Activated T-cell treated with anti-CD3 and anti-CD28 coated beads, Interleukin-2, amount 50 U/mL, for 1 hour (primary cell): ENCODE measurements at places on chromosomes 7 and 10.

DNA sequence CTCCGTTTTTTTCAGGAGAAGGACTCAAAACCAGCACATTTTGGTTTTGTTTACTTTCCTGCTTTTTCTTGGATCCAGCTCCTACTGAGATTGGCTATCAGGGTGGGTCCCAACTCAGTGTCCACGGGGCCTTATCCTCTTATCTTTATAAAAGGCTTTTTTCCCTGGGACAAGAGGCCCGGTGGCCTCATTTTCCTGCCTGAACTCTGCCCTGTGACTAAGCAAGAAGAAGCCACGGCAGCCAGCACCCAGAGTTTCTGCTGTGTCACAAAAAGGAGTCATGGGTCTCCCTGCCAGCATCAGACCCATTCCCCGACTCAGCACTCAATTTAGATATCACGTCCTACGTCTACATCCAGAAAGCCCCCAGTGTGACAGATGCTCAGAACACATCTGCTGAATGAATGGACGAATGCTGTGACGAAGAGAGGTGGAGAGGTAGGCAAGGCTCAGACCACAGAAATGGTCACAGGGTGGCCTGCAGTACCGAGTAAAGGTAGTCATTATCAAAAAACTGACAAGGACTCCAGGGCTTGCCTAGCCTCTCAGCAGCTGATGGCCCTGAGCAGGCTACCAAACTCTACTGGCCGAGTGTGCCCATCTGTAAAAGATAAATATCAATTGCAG is 16.7 kb downstream of the DLG5 start:
- DNase-seq, result no peak

GRCh38 chr7:100949933-100950443 is 654 bp downstream of the MUC3A start:
- DNase-seq, result no peak

DNA sequence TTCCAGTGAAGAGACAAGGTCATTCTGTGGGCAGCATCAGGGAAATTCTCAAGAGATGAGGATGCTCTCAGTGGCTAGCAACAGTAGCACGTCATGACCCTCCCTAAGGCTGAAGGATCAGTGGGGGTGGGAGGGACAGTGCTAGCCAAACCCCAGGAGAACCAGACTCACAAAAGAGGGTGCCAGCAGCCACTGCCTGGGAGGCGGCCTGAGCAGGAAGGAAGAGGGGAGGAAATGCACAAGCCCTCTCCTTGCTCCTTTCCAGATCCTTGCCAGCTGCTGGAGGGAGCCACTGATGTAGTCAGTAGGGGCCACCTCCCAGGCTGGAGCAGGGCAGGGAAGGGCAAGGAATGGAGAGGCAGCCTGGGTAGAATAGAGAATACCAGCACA is 302.7 kb downstream of the RPS24 start:
- no peak for DNase-seq

GRCh38 chr10:98474628-98475027 is 27.9 kb upstream of the HPS1 start:
- DNase-seq, result no peak

DNA sequence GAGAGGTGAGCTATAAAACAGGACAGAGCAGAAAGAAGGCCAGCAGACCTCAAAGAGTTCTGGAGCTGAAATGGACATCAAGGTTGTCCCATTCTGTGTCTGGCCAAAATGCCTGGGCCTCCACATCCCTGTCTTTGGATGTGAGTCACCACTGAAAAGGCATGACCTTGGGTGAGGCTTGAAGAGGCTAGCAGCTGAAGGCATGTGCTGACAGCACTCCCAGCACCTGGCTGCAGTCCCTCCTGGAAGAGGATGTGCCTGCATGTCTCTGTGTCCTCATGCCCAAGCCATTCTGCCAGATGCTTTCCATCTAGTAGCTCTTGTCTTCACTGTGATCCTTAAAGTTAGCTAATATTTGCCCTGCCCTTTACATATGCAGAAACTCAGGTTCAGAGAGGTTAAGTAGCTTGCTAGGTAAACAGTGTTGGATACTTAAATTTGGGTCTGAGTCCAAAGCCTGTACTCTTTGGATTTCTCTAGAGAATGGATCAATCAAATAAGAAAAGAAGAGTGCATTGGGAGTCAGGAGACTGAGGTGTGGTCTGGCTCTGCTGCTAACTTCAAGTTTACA is 35.8 kb downstream of the HECW1 start:
- no peak for DNase-seq

DNA sequence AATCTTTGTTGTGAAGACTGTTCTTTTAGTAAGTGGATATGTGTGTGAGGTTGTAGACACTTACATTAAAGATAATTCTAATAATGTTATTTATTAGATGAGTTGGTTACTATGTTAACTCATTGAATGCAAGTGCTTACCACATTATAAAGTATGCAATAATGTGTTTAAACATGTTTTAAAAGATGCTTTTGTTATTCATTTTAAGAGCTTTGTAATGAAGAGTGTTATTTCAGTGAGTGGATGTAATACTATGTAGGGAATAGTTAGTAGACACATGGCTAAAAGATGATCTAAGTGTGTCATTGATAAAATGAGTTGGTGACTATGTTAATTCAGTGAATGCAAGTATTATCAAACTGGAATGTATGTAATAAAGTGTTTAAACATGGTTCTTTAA is 70.0 kb upstream of the VOPP1 start:
- DNase-seq, result no peak

DNA sequence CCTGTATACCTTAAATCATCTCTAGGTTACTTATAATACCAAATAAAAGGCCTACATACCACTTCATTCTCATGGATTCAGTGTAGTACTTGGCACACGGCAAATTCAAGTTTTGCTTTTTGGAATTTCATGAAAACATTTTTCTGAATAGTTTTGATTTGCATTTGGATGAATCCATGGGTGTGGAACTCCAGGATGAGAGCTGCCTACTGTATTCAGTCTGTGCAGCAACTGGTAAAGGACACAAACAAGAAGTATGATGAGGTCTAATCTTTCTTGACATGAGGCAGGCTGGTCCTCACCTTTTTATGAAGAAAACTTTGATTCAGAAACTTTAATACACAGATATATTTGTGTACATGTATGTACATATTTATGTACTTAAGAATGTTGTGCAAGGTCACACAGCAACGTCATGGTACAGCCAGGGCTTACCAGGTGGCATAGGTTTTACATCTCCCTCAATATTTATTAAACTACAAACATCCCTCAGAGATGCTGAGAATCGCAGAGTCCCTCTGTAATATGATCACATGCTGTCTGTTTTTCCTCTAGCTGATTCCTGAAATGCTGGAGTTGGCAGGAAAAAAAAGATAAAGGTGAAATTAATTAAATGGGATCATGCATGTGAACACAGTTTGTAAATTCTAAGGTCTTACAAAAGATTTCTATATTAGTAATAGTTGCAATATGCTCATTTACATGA is 239.6 kb downstream of the PRKG1 start:
- DNase-seq, result no peak

DNA sequence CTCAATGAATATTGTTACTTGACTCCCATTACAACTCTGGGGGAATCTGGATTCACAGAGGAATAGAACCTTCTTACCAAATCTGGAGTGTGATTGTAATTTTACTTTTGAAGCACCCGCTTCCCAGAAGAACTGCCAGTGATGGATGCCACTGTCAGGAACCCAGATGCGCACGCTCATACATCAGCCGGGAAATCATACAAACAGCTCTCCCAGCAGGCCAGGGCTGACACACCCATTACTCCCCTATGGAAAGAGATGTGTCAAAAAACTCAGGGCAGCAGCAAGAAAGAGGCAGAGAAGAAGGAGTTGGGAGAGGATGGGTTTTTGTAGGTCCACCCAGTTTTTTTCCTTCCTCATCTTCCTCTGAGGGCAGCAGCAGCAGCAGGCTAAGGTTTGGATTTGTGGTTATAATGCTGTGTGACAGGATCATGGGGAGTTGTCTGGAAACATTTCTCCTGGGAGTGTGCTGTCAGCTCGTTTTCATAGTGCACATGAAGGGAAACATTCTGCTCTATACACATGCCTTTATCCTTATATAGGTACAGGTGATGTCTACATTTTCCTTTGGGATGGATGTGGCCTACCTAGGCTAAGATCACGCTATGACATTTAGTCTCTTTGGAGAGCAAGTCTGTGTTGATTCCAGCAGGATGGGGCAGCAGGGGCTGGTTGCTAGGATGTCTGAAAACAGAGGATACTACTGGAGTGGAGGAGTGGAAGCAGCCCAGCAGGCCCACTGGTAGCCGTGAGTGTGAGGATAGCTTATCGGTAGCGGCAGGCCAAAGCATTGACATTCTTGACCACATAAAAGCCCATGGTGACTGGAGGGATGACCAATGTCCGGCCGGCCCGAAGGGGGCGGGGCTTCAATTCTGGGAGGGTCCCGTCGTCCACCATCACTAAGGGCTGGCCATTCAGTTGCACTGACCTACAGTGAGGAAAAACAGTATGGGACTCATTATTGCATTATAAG is 12.4 kb upstream of the HPS1 start:
- DNase-seq, result no peak

DNA sequence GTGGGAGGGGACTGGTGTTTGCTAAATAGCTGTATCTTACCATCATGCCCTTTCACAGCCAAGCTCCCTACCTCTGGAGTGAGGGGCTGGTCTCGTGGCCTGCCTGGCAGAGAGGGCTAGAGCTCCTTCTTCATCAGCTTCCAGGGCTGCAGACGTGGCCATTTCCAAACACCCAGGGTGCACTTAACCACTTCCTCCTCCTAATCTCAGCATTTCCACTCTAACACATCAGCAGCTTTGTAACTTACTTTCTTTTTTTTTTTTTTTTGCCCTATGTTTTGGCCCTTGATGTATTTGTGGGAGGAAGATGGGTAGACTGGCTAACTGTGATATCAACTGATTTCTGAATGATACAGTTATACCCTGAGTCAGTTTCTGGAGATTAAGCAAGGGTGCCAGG is 27.4 kb downstream of the LRRC4 start:
- no peak for DNase-seq

- DNase-seq, result peak; percentile 16
Observed at GRCh38 chr10:131959841-131960240, 21.9 kb downstream of the BNIP3 start.

DNA sequence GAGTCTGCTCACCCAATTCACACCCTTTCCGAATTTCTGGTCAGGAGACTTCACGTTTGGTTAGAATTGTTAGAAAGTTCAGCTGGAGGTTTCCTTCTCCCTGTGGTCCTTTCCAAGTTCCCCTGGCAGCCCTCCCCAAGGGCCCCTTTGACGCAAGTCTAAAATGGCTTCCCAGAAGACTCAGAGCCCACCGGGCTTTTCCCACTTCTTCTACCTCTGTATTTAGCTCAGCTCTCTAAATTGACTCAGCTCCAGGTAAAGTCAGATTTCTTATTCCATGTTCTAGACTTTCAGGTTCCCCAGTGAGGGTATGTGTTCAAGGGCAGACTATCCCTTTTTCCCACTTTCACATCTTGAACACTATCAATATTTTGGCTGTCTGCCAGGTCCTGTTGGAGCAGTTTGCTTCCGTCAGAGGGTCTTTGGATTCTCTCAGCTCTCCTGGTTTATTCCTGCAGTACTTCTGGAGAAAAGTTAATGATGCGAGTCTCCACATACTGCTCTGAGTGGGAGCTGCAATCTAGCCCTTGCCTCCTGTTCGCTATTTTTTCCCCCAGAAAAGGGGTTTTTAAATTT is 53.1 kb upstream of the ZNF273 start:
- no peak for DNase-seq

DNA sequence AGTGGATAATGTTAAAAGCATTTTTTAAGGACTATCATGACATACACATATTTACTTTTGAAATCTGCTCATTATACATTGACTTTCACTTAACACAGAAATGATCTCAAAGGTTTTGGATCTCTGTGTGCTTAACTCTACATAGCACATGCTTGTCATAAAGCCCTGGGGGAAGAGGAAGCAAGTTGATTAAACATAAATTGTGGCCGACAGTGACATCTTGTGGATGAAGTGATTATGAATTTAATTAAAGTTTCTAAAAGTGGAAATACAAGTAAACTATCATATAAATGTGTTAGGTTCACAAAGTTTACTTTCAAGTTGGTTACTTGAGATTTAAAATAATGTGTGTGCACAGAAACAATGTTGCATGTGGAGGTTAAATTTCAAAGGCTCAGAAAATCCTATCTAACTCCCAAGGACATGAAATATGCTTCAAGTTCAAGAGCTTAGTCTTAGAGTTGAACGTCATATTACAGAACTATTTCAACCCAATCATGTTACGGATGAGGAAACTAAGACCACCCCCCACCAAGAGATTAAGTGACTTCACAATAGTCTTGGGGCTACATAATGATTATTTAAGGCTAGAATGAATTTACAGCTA is 1247.8 kb downstream of the GATA3 start:
- no peak for DNase-seq

DNA sequence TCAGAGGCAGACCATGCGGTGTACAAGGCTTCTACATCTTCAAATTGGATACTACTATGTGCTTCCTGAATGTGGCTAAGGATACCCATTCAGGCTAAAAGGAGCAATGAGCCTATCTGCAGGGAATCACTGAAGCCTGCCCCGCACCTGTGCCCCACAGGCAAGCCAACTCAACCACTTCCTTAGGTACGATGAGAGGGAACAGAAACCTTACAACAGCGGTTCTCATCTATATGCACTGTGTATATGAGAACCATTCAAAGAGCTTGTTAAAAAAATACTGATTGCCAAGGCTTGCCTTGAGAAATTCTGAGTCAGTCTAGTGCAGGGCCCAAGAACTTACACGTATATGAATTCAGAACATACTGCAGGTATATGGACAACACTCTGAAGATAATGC is 679.6 kb downstream of the PARD3 start:
- no peak for DNase-seq

GRCh38 chr7:150927157-150927955 is 50.8 kb downstream of the KCNH2 start:
- no peak for DNase-seq

DNA sequence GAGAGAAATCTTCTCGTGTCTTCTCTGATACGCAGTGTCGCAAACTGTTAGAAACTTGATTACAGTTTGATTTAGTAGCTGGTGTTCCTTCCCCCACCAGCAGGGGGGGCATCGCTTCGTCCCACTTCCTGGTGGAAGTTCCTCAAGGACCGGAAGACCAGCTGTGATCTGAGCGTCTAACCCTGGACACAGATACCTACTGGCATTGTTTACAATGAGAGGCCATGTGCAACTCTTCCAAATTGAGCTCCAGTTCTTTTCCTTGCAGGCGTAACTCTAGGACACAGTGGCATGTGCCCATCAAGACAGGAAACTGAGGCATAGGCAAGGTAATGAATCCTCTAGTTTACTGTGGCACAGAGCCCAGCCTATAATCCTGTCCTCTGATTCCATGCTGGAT is 219.0 kb downstream of the CCDC3 start:
- DNase-seq, result peak; percentile 34

GRCh38 chr10:93259126-93259525 is 185.4 kb downstream of the CYP26A1 start:
- DNase-seq, result no peak
